Astrocyte of the hippocampus (primary cell): ENCODE measurements at places on chromosomes 12 and 14.
A peak's percentile ranks its signal among the peaks of the same experiment; 100 is the strongest.

DNA sequence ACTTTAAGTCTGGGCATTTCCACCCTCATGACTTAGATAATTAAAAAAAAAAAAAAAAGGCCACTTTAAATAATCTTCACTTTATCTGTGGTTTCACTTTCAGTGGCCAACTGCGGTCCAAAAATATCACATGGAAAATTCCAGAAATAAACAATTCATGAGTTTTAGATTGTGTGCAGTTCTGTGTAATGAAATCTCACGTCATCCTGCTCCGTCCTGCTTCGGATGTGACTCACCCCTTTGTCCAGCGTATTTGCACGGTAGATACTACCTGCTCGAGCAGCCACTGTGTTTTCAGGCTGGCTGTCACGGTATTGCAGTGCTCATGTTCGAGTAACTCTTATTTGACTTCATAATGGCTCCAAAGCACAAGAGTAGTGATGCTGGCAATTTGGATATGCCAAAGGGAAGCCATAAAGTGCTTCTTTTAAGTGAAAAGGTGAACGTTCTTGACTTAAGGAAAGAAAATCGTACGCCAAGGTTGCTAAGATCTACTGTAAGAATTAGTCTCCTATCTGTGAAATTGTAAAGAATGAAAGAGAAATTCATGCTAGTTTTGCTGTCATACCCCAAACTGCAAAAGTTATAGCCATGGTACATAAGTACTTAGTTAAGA lies 2.4 kb downstream of the E2F7 start:
- peak; percentile 95 for DNase-seq

- no peak for DNase-seq
Observed at GRCh38 chr14:52412426-52412825, 98.3 kb downstream of the PTGER2 start.

DNA sequence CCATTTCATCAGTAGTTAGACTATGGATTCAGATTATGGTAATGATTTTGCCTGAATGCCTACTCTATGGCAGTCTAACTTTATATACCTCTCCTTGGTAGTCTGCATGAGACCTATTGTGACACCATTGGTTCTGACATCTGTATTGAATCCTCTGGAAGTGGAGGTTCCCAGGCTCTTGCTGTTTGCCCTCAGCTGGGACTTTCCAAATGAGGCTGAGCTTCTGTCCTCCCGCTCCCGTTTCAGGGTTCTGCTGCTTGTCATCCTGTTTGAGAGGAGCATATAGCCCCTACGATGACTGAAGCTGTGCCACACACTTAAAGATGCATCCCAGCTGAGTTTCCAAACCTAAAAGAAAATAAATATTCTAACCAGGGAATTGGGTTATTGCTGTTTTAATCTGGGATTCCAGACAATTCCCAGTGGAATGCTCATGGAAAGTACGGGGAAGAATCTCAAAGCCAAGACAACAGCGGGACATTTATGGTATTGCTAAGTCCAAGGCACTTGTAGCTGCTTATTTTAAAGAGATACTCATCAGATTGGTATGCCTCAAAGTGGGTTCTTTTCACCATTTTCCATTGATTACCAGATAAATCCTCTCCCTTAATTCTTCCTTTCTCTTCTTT lies 105.9 kb downstream of the ETV6 start:
- no peak for DNase-seq

DNA sequence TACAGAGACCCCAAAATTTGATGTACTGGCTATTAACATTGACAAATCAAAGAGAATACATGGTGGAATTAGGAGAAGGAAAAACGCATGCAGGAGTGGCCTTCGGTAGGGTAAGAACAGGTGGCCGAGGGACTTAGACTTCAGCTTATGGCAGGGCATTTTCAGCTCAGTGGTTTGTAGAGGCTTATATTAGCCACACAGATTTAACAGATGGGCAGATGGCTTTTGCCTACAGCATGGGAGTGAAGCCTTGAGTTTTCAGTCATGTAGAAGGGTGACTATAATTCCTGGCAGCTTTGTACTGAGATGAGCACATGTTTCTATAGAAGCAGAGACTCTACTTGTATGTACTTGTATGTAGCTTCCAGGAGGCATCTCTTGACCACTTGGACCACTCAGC lies 40.9 kb upstream of the PLEKHA5 start:
- DNase-seq = no peak

DNA sequence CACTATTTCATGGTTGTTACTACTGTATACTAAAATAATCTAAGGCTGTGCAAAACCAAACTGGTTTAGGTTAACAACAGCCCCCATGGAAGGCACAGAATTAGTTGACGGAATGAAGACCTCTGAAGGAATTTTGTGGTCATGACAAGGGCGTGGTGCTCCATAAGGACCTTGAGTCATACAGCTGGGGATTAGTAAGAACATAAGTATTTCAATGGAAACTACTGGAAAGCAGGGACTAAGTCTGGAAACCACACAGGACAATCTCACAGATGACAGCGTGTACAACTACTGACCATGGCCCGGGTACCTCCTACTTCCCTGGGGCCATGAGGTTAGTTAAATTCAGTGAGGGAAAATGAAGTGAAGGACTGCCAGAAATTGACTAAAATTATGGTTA lies 98.5 kb upstream of the PLEKHA5 start:
- peak; percentile 81 for DNase-seq

DNA sequence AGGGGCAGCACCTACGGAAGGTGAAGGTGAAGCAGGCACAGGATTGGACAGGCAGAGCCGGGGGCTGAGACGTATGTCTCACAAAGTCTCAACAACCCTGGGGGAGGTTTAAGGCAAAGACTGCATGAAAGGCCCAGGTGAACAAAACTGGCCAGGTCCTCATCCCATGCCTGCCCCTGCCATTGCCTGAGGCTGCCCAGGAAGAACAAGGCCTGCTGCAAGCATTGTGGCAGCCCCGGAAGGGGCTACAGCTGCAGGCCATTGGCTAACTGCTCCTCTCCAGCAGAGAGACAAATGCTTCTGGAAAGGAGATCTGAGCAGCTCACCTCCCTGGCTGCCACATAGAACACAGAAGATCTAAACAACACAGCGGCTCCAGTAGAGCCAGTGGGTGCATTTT lies 20.4 kb upstream of the TMEM179 start:
- DNase-seq = no peak

DNA sequence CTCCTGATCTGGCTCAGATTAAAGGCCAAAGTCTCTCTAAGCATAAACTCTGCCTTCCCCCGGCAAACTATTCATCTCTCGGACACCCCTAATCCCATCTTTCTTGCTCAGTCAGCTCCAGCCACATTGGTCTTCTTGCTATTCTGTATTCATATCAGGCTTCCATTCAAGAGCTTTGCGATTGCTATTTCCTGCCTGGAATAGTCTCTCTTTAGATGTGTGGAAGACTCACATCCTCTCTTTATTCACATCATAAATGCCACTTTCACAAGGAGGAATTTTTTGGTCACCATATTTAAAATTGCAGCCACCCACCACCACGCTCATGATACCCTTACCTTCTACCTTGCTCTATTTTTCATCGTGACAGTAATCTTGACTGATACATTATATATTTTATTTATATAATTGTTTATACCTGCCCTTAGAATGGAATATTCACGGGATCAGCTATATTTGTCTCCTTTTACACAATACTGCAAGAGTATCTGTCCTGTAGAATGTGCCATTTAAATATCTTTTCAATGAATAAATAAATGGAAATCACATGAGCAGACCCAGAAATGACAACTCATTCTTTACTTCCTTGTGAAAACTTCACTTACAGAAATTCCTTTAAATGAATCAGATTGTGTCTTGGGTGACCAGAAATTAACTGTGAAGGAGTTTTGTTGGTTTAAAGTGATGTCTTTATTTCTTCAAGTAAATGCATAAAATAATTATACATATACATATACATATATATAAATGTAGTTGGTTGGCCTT lies 780.6 kb upstream of the FLRT2 start:
- DNase-seq = peak; percentile 4

GRCh38 chr12:5817246-5817645 lies 127.8 kb downstream of the ANO2 start:
- DNase-seq = no peak

DNA sequence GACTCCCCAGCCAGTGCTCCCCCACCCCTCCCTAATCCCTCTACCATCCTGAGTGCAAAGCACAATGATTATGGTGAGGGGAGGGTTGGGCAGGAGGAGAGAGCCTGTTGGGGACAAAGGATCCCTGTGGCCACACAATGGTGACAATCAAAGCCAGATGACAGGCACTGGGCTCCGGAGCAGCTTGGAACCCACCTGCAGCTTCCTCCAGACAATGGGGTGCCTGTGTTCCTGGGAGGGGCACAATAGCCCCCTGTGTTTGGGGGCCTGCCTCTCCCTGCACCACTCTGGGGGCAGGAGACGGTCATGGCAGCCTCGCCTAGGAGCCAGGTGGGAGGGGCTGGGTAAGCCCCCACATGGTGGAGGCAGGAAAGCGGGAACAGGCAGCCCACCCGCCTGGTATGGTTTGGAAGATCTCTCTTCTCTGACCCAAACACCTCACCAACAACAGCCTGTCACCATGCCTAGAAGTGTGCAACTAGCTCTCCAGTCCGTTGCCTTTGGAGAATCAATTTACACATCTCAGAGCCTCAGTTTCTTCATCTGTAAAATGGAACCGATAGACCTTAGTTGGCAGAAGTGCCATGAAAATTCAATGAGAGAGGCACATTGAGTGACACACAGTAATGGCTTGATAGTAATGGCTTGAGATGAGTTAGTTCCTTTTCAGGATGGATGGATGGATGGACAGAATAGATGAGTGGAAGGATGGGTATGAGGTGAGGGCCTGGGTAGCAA lies 53.0 kb downstream of the MVK start:
- no peak for DNase-seq

DNA sequence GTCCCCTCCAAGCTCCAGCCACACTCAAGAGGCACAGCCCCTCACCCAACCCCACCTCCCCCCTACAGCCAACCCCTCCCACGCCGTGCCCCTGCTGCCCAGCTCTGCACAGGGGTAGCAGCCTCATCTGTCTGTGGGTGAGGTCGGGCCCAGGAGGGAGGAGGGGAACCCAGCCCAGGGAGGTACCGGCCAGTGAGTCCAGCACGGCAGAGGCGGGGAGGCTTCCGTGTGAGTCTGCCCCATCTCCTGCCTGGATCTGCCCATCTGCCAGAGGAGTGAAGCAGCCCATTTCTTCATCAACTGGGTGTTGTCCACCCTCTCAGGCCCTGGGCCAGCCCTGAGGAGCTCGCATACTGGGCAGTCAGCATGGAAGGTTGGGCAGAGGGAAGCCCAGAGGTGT lies 54.2 kb downstream of the CCNK start:
- DNase-seq = no peak

DNA sequence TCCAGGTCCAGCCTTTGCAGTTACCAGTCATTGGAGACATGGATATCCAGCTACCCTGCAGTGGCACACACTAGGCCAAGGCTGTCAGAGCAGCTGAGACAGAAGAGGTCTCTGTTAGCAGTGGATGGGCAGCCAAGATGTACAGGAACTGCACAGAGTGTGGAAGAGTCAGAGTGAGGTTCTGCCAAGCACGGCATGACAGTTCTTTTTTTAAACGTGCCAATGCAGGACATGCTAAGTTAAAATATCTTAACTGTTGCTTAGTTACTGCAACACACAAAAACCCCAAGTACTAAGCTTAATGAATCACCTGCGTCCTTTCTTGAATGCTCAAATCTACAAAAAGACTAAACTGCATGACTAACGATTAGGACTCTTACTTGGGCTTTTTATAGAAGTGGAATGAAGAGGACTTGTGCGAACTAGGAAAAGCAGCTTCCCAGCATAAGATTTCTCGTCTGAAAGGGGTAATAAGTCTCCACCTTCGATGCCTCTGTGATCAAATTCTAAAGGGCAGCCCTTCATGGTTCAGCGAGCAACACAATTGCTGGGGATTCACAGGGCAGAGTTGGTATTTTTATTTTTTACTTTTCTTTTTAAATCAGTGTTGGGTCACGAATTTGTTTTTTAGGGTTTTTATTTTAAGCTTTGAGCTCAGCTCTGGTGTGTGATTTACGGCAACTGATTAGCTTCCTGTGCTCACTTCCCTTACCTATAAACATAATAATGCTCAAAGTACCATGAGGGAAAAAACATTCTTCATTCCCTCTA lies 20.6 kb downstream of the MAPK1IP1L start:
- DNase-seq = peak; percentile 86

- DNase-seq = peak; percentile 78
Observed at GRCh38 chr12:101773650-101774162, 34.4 kb upstream of the SYCP3 start.

- peak; percentile 18 for DNase-seq
Observed at GRCh38 chr12:4353785-4354208, 25.7 kb downstream of the FGF23 start.

GRCh38 chr12:108826807-108827721 lies 30.3 kb downstream of the SSH1 start:
- DNase-seq = no peak

- DNase-seq = no peak
Observed at GRCh38 chr12:51448618-51449256, 24.1 kb downstream of the SLC4A8 start.

DNA sequence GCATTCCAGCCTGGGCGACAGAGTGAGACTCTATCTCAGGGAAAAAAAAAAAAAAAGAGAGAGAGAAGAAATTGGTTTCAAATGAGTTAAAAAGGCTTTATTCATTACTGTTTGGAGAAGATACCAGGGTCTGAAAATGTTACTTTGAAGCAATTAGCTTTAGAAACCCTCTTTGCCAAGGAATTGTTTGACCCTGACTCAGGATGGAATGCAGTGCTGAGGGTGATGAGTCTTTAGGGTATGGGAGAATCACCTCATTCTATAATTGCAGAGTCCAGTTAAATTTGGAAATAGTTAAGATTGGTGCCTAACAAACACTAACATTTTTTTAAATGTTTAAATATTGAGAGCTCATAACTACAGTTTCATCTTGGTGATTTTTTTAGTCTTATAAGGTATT lies 13.3 kb downstream of the RAP1B start:
- no peak for DNase-seq

DNA sequence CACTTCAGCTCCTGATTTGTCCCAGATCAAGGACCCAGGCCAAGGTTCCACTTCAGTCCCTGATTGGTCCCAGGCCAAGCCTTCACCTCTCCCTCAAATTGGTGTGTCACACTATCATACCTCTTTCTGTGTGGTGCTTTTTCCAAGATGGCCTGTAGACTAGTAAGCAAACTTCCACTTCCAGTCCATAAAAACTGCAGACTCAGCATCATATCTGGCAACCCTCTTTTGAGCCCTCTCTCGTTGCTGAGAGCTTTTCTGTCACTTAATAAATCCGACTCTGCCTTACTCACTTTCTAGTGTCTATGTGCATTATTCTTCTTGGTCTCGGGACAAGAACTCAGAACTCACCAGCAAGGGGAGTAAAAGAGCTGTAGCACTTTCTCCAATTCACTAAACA lies 1395.1 kb downstream of the LRFN5 start:
- DNase-seq = no peak

- peak; percentile 78 for DNase-seq
Observed at GRCh38 chr14:64971943-64972791, at the start of gene RAB15. Gene RAB15, minus strand, starts transcription at chr14:64972336. Its CDS starts 260 bp downstream, at chr14:64972076.

- DNase-seq = no peak
Observed at GRCh38 chr14:63268771-63269170, 50.0 kb downstream of the GPHB5 start.

DNA sequence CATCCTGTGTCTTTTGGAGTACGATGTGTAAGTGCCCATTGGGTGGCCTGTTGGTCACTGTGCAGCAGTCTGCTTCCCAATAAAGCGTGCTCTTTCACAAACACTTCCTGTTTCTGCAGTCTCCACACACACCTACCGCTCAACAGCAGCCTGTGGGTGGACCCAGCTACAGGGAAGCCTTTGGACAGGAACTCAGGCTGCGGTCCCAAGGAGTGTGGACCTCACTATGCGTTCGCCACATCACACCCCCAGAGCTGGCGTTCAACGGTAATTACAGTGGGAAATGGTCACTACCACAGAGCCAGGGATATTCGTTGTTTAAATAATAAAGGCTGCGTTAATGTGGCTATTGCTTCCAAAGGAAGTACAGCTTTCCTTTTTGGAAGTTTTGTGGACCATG lies 16.2 kb downstream of the PSMC1 start:
- no peak for DNase-seq
